EL (cell line): ENCODE measurements at places on chromosomes 5 and 9.

- DNase-seq, result no peak
These were observed 610.8 kb downstream of the PDE4D start for GRCh38 chr5:59282726-59283125.

DNA sequence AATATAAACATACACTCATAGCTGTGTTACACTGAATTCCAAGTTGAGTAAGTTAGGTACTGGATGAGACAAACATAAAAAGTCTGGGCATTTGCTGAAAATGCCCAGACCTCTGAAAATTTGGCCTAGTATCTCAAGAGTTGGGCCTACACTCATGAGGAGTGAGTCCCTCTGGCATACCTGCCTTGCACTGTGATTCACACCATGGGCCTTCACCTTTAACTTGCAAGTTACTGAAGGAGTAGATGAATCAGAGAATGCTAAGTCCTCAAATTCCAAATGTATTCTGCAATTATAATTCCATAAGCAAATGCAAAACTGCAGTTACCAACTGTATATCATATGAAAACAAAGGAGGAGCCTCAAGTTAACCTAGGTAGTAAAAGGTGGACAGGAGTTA is 32.3 kb upstream of the C9orf40 start:
- no peak for DNase-seq

GRCh38 chr5:159227452-159227851 is 18.1 kb upstream of the RNF145 start:
- DNase-seq, result no peak

DNA sequence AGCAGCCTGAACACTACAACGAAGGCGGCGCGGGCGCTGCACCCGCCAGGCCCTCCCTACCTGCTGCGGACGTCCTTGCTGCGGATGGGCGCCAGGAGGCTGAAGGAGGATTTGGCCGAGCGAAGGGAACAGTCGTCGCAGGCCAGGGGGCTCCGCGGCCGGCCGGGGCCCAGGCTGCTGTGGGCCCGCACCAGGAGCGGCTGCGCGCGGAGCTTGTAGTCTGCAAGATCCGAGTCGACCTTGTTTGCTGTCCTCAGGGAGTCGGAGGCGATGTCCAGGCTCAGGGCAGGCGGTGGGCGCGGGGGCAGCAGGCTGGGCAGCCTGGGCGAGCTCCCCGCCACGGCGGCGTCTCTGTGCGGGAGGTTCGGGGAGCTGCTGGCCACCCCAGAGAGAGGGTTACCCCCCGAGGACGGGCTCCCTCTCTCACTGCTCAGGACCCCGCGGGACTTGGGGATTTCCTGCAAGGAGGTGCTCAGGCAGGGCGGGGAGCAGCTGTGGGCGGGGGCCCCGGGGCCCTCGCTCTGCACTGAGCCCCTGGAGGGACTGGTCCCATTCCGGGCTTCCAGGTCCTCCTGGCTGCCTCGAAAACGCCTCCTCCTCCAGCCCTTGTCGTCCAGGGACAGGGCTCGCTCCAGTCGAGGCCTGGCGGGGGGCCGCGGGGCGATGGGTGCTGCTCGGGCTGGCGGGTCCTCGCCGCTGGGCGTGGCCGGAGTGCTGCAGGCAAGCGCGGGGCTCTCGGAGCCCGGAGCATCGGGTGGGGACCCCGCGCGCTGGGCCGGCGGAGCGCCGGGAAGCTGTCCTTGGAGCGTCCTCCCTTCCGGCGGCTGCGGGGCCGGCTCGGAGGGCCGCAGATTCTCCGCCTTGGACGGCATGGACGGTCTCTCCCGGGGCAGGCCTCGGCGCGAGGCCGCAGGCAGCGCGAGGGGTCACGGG is 831 bp downstream of the INPP5E start:
- DNase-seq, result peak; percentile 51
